ENCODE measurements at places on chromosomes 2 and 18.

GRCh38 chr2:26016012-26016705 is 17.7 kb upstream of the RAB10 start:
- no peak for DNase-seq

DNA sequence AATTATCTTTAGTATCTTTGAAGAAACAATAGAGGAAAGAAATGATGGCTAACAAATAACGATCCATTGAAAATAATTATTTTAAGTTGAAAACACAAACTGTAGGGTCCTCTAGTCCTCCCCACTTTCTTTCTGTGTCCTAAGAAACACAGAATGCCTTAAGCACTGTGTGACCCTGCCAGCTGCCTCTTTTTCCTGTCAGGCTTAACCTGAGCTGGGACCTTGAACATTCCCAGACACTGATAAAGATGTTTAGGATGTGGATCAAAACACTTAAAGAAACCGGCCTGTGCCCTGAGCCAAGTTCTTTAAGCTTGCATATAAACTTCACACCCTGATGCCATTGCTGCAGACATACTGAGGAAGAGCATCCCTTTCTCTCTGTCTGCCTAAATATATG is 755.4 kb upstream of the VRK2 start:
- DNase-seq: no peak

- no peak for DNase-seq
Measured at GRCh38 chr2:241558532-241559322, at the start of gene BOK. BOK (plus strand) TSS chr2:241558745; CDS start chr2:241559484, 739 bp downstream.

DNA sequence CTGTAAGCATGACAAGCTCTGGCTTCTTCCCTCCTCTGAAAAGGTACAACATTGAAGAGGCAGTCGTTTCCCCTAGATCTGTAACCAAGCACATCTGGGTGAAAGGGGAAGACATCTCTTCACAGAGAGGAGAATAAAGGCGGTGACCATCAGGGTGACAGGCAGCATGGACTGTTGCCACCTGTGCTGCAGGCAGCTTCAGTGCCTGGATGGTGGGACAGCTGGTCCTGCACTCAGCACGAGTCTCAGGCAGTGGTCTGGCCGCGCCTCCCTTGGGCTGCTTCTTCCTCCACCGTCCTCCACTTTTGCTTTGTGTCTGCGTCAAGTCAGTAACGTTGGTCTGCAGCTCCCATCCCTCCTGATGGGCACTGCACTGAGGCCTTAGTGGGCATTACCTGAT is 264.4 kb downstream of the NEDD4L start:
- no peak for DNase-seq

GRCh38 chr18:77165503-77166188 is 33.1 kb upstream of the MBP start:
- no peak for DNase-seq

- no peak for DNase-seq
Measured at GRCh38 chr2:68292108-68292710, 27.5 kb downstream of the CNRIP1 start.

DNA sequence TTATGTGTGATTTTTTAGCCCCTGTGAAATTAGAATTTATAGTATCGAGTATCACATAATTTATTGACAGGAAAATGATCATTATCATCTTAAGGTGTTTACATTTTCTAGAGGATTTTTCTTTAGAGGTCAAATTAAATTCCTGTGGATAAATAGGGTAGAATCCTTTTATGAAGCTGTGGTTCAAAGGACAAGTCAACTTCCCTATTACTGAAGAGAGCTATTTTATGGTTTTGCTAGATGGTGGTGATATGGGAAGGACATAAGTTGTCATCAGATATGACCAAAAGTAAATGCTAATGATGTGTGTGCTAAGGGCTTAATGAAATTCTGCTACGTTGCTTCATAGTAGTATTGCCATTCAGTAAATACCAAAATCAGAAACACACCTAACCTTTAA is 80.1 kb downstream of the EML4 start:
- DNase-seq: no peak

GRCh38 chr2:57934659-57935058 is 111.9 kb upstream of the VRK2 start:
- no peak for DNase-seq

DNA sequence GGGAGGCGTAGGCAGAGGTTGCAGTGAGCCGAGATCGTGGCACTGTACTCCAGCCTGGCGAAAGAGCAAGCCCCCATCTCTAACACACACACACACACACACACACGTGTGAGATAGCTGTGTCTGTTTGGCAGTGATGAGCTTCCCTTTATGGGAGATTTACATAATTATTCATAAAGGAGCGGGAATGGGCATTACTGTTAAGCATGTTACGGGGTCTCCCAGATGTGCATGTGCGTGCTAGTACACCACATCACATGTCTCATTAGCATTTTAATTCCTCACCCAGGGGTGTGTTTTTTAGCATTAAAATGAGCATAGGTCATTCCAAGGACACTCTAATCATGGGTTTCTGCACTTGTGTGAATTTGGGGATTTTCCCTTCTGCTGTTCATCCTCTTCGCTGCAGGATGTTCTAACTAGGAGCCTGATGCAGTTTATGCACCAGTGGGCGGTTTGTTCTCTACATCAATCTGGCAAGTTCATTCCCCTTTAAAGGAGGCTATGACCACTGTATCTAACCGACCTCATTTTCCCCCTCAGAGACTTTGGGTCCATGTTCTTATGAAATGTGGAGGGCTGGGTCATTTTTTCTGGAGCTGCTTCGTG is 1.0 kb upstream of the FAM178B start:
- DNase-seq: no peak

DNA sequence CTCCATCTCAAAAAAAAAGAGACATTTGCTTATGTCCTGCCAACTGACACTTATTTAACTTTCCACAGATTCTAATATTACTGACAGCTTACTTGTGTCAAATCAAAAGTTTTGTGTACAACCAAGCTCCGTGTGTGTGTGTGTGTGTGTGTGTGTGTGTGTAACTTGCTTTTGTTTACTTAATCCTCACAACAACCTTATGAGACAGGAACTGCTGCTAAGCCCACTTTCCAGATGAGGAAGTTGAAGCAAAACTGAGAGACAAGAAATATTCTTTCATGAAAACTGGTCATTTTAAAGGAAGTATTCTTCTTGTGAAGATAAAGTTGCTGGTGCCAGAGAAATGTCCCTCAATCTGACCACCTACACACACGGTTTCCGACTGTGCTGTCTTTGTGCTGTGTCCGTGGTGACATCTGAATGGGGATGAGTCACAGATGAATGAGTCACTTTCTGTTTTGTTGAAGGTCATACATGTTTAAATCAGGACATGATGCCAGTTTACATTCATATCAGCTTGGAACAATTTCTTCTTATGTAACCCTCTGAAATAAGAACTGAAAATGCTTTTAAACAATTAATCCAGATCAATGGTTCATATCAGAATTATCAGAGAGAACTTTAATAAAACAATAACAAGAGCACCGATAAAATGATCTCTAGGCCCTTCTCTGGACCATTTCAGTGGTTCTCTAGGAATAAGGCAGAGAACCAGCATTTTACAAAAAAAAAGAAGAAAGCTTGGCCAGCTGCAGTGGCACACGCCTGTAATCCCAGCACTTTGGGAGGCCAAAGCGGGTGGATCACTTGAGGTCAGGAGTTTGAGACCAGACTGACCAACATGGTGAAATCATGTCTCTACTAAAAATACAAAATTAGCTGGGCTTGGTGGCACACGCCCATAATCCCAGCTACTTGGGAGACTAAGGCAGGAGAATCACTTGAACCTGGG is 95.5 kb downstream of the THNSL2 start:
- DNase-seq: no peak

- DNase-seq: no peak
Measured at GRCh38 chr2:234705108-234705507, 208.2 kb upstream of the ARL4C start.

DNA sequence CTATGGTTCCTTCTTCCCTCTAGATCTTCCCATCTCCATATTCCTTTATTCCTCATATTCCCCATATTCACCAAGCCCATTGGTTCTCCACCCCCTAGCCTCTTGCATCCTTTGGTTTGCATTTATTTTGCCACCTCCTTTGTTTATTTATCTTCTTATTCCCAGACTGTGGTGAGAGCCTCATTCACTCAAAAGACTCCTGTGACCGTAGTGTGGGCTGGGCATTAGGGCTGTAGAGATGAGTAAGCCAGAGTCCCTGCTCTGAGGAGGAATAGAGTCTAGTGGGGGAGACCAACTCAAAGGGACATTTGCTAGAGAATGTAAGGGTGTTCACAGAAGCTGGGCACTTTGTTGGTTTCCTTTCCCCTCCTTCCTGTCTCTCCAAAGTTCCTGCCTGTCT is 8.3 kb downstream of the ATG16L1 start:
- DNase-seq: no peak

All from stimulated activated CD8-positive, alpha-beta memory T cell treated with anti-CD3 and anti-CD28 coated beads, Interleukin-15, amount 100 ng/mL, for 4 hours (primary cell).